ENCODE measurements at places on chromosomes 2 and 18.

- DNase-seq = no peak
Observed at GRCh38 chr2:226767056-226767813, 32.4 kb downstream of the IRS1 start.

DNA sequence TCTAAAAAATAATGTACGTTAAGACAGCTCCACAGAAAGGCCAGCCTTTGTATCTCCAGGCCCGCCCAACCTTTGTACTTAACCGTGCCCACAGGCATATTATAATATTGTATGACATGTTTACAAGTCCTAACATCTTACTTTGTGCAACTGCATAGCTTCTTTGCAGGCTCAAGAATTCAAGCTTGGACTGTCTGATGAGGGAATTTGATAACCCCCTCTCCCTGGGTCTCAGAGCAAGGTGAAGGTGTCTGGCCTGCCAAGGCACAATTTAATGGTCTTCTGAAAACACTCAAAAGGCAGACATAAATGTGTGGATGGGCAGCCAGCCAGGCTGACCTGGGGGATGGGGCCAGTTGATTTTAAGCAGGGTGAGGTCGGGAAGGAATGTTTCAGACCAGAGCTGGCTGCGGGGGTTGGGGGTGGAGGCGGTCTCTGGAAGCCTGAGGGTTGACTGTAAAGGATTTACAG is 732.7 kb upstream of the FANCL start:
- no peak for DNase-seq

- no peak for DNase-seq
Observed at GRCh38 chr2:216546641-216547403, 48.2 kb downstream of the RPL37A start.

GRCh38 chr18:43389163-43389562 is 111.9 kb upstream of the SYT4 start:
- DNase-seq = no peak
